ENCODE measurements at places on chromosomes 12 and 14. TPM values are rescaled to one million over a fixed set of nuclear protein-coding genes. Genes with fewer than 3 reads are reported as not detected.
A peak's percentile ranks its signal among the peaks of the same experiment; 100 is the strongest.

The CSRP2 gene
- 59.7 TPM for total RNA-seq

The GUCY2C gene
- not detected for total RNA-seq

The GSC gene
- total RNA-seq, result not detected

The WSCD2 gene
- total RNA-seq, result 3.5 TPM

The SERPINA3 gene
- 207 TPM for total RNA-seq

GRCh38 chr12:95859344-95859816, 628 bp downstream of the SNRPF start:
- peak overlapping the region; percentile 80 for H3K4me3 ChIP-seq
- peaks cover 20% of the 10 kb centered on the region for H3K36me3 ChIP-seq
- DNase-seq, result no peak
- no peaks in the 10 kb centered on the region for H3K27me3 ChIP-seq

DNA sequence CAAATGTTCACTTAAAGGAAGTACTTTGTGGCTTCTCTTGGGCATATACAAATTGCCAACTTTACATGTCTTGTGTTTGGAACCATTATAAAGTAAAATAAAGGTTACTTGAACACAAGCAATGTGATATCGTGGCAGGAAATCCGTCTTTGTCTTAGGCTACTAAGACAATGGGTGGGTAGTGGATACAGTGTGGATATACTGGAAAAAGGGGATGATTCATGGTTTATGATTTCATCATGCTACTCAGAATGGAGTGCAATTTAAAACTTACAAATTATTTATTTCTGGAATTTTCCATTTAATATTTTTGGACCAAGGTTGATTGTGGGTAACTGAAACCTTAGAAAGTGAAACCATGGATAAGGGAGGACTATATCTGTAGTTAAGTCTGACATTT, 48.4 kb downstream of the MYRFL start:
- no peak overlapping the region for H3K27ac ChIP-seq
- H3K4me3 ChIP-seq, result no peak overlapping the region
- DNase-seq, result no peak
- H3K4me1 ChIP-seq, result no peaks in the 10 kb centered on the region

- H3K4me1 ChIP-seq, result peaks cover 30% of the 10 kb centered on the region
- DNase-seq, result peak; percentile 78
- peak overlapping the region; percentile 73 for H3K27ac ChIP-seq
- no peaks in the 10 kb centered on the region for H3K36me3 ChIP-seq
- H3K4me3 ChIP-seq, result no peak overlapping the region
- no peaks in the 10 kb centered on the region for H3K27me3 ChIP-seq
Measured at GRCh38 chr14:30227876-30228275, 300.2 kb upstream of the PRKD1 start.

DNA sequence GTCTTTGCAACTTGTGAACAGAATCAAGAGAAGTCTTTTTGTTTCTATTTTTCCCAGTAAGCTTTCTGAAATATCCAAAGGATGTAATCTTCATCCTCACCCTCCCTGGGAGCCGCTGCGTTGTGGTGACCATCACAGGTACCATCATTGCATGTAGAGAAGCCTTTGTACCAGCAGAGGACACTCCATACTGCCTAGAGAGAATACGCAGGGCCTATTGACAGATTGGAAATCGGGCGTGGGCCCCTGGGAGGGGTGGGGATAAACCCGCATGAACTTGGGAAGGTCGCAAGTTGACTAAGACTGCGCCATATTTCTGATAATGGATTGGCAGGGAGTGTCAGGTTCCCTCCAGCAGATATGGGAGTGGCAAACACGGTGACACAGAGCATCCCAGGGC, 12.7 kb downstream of the KRT1 start:
- no peaks in the 10 kb centered on the region for H3K27me3 ChIP-seq
- H3K27ac ChIP-seq, result no peak overlapping the region
- no peaks in the 10 kb centered on the region for H3K4me1 ChIP-seq
- no peaks in the 10 kb centered on the region for H3K36me3 ChIP-seq
- H3K4me3 ChIP-seq, result no peak overlapping the region

GRCh38 chr12:3748620-3749019, 4.3 kb downstream of the CRACR2A start:
- H3K4me3 ChIP-seq, result no peak overlapping the region
- H3K27me3 ChIP-seq, result no peaks in the 10 kb centered on the region
- no peaks in the 10 kb centered on the region for H3K36me3 ChIP-seq
- DNase-seq, result no peak
- no peaks in the 10 kb centered on the region for H3K4me1 ChIP-seq

GRCh38 chr12:79046021-79046420, 181.4 kb downstream of the SYT1 start:
- H3K27me3 ChIP-seq, result no peaks in the 10 kb centered on the region
- no peaks in the 10 kb centered on the region for H3K36me3 ChIP-seq
- H3K4me1 ChIP-seq, result no peaks in the 10 kb centered on the region
- H3K27ac ChIP-seq, result no peak overlapping the region
- DNase-seq, result no peak
- H3K4me3 ChIP-seq, result no peak overlapping the region

DNA sequence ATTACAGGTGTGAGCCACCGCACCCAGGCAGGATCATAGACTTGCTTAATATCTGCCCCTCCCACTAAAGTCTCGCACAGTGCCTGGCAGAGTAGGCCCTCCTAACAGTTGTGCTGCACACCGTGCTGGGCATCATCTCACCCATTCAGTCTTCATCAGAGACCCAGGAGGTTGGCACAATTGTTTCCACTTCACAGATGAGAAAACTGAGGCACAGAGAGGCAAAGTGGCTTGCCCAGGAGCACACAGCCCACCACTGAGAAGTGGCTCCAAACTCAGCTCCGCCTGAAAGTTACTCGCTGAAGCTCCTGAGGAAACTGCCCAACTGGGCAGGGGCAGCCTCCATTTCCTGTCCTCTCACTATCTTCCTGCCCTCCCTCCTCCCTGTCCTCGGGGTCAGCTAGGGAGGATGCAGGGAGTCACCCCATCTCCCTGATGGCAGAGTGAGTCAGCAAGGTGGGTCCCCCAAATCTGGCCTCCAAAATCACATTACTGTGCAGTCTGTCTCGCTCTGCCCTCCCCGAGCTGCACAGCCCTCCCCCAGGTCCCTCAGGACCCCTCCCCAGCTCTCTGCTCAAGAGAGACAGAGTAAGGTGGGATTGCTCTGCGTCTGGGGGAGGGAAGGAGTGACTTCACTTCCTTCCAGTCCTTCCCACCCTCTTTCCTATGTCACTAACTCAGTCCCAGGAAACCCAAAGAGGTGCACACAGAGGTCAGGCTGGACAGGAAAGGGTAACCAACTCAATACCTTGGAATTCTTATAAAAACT, 5.7 kb downstream of the SLC8B1 start:
- peak overlapping the region; percentile 29 for H3K27ac ChIP-seq
- no peak for DNase-seq
- no peaks in the 10 kb centered on the region for H3K27me3 ChIP-seq

DNA sequence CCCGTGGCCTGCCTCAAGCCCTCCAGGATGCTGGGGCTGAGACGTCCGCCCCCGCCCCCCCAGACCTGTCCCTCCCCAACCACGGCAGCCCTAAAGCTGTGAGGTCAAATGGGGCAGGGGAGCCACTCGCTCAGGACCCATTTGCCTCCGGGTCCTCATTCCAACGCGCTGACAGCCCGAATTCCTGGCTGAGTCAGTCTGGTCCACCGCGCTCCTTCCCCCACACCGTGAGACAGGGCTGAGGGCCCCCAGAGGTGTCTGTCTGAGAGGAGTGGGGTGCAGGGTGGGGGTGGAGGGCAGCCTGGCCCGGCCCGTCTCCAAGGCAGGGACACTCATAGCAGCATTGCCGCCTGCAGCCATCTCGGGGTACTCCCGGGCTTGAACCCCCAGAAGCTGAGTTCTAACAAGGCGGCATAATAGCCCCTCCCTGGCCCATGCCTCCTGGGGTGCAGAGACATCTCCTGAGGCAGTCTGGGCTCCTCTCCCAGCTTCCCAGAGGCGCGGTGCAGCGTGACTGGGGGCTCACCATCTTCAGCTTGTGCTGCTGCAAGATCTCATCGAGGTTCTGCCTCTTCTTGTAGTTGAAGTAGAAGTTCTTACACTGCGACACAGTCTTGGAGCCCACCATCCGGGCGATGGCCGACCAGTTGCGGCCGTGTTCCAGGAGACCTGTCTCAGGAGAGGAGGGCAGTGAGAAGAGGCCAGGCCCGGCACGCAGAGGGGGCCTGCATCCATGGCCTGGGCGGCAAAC, 90.5 kb downstream of the RFLNA start:
- peaks cover 54% of the 10 kb centered on the region for H3K4me1 ChIP-seq
- H3K27ac ChIP-seq, result no peak overlapping the region
- peak overlapping the region; percentile 1 for H3K4me3 ChIP-seq
- no peak for DNase-seq

DNA sequence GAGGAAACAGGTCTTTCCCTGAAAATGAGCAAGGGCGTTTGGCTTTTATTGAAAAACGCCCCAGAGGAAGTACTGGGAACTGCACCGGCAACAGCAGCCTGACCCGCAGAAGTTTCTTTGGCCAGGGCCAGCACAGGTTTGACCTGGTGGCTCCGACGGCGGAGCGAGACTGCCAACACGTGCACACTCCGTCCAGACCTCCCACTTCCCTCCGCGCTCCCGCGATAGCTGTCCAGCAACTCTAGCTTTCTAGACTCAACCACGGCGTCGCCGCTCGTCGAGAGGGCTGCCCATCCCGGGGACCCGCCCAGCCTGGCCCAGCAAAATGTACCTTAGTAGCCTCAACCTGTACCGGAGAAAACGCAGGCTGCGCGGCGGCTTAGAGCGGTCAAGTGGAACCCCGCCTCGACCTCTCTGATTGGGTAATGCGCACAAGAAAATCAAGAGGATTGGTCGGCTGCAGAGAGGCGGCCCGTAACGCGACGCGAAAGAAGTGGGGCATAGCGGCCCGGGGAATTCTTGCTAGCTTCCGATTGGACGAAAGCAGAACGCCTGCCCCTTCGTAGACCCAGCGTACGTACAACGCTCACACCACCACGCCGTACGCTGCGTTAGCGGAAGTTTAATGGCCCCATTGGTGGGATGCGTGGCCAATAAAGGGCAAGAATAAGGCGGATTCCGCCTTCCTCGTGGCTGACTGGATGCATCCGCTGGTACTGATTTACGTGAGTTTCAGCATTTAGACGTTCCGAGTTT, at the start of gene WDR89:
TSS of gene WDR89 (minus strand) at position 399 of the 756 bp plus-strand sequence. CDS start 41,929 bp downstream, outside the sequence.
- H3K4me1 ChIP-seq, result peaks cover 3% of the 10 kb centered on the region
- peak within 1 kb of the TSS; percentile 83 for H3K4me3 ChIP-seq
- peak within 1 kb of the TSS; percentile 93 for H3K27ac ChIP-seq
- no peaks in the 10 kb centered on the region for H3K36me3 ChIP-seq

- no peak for DNase-seq
- no peaks in the 10 kb centered on the region for H3K4me1 ChIP-seq
- H3K27ac ChIP-seq, result no peak overlapping the region
- H3K4me3 ChIP-seq, result no peak overlapping the region
- no peaks in the 10 kb centered on the region for H3K36me3 ChIP-seq
- no peaks in the 10 kb centered on the region for H3K27me3 ChIP-seq
Measured at GRCh38 chr12:28775556-28775955, 373.5 kb upstream of the FAR2 start.

GRCh38 chr12:93018610-93019009, 89.5 kb upstream of the EEA1 start:
- H3K4me3 ChIP-seq, result no peak overlapping the region
- H3K27ac ChIP-seq, result no peak overlapping the region
- H3K27me3 ChIP-seq, result no peaks in the 10 kb centered on the region
- no peaks in the 10 kb centered on the region for H3K36me3 ChIP-seq

DNA sequence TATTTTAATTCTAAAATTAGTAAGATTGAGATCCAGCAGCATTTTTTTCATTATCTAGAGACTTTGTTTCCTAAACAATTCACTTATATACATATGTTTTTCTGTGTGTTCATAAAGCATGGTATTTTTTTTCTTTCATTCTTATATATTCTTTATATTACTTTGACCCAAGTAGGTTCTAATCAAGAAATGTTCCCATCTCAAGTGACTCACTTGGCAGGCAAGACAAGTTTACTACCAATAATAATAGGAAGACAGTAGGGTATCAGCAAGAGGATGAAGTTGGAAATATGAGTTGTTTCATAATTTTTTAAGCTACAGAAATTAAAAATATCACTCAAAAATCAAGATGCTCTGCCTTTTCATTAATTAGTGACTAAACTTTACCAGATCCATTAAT, 613.4 kb upstream of the ATP2B1 start:
- H3K27ac ChIP-seq, result no peak overlapping the region
- no peaks in the 10 kb centered on the region for H3K4me1 ChIP-seq
- no peak for DNase-seq
- H3K27me3 ChIP-seq, result no peaks in the 10 kb centered on the region
- no peaks in the 10 kb centered on the region for H3K36me3 ChIP-seq
- H3K4me3 ChIP-seq, result no peak overlapping the region

DNA sequence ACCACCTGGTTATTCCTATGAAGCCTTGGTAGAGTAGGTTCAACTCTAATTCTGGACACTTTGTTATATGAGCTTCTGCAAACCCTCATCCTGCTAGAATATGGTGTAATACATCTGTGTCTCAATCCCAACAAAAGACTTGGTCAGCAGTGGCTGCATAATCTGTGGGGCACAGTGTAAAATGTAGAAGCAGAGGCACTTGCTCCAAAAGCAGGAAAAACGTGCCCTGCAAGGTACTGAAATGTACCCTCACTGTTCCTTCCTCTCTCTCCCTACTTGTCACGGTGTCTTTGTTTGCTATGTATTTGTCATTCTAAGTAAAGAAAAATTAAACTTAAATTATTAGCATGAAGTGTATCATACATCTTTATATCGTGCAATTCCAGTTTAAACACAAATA, 267.9 kb downstream of the BCL11B start:
- no peak overlapping the region for H3K27ac ChIP-seq
- no peaks in the 10 kb centered on the region for H3K36me3 ChIP-seq
- peak; percentile 15 for DNase-seq
- H3K4me1 ChIP-seq, result no peaks in the 10 kb centered on the region

- H3K27ac ChIP-seq, result no peak overlapping the region
- H3K4me1 ChIP-seq, result peaks cover 20% of the 10 kb centered on the region
Measured at GRCh38 chr14:68468437-68469207, 324.2 kb downstream of the ZFP36L1 start.

DNA sequence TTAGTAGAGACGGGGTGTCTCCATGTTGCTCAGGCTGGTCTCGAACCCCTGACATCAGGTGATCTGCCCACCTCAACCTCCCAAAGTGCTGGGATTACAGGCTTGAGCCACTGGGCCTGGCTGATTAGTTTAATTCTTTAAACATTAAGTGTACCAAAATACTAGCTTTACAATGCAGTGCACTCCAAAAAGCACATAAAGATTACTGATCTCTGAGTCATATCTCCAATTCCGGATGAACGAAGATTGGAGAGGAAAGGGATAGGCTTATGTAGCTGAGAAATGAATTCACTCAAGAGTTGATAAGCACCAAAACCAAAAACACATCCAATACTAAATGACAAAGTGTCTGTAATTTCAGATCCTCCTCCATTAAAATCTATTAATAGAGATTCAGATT, 15.1 kb downstream of the NAV3 start:
- no peak overlapping the region for H3K27ac ChIP-seq
- DNase-seq, result no peak
- H3K4me3 ChIP-seq, result no peak overlapping the region
- H3K36me3 ChIP-seq, result no peaks in the 10 kb centered on the region
- no peaks in the 10 kb centered on the region for H3K27me3 ChIP-seq
- H3K4me1 ChIP-seq, result peaks cover 9% of the 10 kb centered on the region

All from ascending aorta (tissue), 2 donors.